ENCODE measurements at places on chromosomes 3 and 15. TPM values are rescaled to one million over a fixed set of nuclear protein-coding genes. Genes with fewer than 3 reads are reported as not detected.
A peak's percentile ranks its signal among the peaks of the same experiment; 100 is the strongest.

HLTF gene
- 37.2 TPM for polyA plus RNA-seq

TRH gene
- polyA plus RNA-seq, result 0.52 TPM

C3orf49 gene
- 1.3 TPM for polyA plus RNA-seq

CCDC71 gene
- 18.0 TPM for polyA plus RNA-seq

DOCK3 gene
- 2.5 TPM for polyA plus RNA-seq

FBN1 gene
- 99.3 TPM for polyA plus RNA-seq

GRM7 gene
- polyA plus RNA-seq, result 0.19 TPM

P3H2 gene
- 37.5 TPM for polyA plus RNA-seq

DNA sequence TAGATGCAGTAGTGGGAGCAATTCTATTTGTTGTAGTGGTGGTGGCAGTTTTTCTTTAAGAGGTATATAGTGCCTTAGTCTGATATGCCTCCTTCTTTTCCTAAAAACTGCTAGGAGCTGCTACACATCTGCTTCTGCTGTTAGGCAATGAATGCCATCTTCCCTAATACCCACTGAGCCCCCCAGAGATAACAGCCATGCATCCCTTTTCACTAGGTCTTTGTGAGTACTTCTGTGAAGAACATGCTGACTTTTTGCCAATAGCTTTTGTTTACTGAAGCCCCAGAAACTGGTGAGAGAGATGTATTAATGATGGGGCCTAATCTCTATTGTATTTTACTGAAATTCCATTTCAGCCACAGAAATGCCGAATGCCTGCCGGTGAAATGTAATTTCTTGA lies 92.6 kb upstream of the CHL1 start:
- no peak for DNase-seq

- no peak for DNase-seq
These were observed 5.4 kb upstream of the ACP3 start for GRCh38 chr3:132311841-132312240.

GRCh38 chr15:25741256-25741580 lies 121.9 kb downstream of the ATP10A start:
- DNase-seq, result no peak

DNA sequence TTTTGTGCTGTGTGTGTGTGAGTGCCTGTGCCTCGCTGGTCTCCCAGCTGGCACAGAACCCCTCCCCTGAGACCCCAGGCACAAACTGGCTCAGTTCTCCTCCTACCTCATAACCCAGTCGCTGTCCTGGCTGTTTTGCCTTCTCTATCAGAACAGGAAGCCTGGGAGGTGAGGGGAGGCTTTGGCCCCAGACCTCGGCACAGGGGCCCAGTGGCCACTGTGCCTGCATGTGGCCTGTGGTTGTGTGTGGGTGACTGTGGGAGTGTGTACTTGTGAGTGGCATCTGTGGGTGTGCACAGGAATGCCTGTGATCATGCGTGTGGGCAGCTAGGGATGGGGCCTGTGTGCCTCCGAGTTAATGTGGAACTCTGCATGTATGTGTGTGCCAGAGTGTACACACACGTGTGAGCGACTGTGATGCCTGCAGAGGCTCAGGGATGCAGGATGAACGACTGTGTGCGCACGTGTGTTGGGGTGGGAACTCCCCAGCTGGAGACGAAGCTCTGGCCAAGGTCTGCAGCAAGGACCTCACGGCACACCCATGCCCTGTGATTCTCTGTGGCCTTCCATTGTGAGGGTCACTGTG lies 32.3 kb downstream of the PSTPIP1 start:
- no peak for DNase-seq

DNA sequence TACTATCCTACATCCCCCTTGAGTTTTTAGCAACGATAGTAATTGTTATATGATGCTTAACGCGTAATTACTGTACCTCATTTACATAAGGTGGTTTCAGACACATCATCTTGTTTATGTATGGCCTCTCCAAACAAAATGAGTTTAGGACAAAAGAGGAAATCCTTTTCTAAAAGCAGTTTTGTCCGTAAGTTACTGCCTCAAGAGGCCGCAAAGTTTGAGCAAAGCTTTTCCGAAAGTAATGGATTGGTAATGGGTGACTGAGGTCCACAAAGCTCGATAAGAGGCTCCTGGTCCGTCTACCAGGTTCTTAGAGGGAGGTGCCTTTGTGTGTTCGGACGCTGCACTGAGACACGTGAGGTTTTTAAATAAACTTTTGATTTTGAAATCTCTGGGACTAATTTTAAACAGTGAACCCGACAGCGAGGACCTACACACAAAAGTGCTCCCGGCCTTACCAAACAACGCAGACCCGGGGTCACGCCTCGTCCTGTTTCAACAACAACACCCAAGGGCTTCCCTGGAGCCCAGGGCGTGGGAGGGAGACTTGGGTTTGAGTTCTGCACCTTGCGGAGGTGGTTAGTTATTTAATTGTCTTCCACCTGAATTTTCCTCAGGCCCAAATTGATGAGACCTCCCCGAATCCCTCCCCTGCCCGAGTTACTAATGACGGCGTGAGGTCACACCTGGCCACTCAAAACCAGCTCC lies 456 bp upstream of the C15orf61 start:
- no peak for DNase-seq

DNA sequence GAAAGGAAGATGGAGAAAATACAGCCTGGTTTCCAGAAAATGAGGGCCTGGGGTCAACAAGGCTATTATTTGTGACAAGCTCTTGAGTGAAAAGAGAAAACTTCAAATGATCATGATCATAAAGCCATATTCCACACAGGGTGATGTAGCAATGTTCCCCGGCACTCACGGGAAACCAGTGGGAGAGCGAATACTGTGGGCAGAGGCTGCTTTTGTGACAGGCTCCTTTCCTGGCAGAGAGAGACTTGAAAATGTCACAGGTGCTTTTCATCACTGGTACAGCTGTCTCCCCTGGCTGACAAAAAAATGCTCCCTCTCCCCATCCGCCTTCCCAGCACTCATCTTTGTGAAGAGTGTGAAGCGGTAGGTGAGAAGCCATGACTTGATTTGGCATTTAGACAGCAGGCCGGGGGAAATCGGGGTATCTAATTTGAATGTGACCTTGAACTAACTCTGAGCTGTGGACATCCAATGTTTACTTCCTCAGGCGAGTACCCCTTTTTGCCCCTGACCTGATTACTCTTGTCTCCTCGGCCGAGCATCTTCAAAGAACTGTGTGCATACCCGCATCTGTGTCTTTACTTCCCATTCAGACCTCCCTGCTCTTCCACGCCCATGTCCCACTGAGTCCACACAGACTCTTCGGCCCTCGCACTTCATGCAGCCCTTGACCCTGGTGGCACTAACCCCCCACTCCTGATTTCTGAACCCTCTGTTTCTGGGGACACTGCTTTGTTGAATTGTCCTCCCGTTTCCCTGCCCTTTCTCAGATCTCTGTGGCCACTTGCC lies 23.2 kb downstream of the CA12 start:
- no peak for DNase-seq

GRCh38 chr3:38457111-38458003 lies 3.7 kb downstream of the ACVR2B start:
- DNase-seq, result no peak

DNA sequence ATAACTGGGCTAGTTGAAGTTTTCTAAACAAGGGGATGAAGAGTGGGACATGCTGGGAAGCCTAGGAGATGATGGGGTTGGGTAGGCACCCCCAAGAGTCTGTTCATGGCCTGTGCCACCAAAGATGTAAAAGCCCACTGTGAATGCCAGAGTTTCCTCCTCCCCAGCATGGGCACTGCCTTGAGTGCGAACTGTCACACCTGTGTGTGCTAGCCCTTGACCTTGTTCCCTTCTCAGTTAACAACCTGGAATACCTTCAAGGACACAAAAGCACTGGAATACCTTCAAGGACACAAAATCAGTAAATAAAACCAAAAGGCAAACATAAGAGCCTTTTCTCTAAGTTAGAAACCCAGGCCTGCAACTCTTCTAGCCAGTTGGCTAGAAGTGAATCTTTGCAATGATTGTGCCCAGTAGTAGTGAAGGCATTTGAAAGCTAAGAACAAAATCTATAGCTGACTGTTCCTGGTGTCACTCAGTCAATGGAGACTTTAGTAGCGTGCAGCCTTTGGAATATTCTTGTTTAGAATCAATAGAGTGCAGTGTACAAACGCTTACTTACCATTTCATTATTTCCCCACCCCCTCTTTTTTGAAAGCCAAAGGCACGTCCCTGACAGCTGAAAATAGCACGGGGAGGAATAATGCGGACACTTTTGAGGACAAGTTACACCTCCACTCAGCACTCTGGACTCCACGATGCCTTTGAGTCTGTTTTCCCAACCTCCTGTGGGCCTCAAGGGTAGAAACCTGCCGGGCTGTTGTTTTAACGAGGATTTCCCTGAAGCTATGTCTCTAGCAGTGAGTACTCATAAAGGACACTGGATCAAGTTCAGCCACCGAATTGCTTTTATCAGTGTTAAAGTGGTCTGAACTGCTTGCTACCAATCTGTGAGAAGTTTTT lies 24.2 kb downstream of the PSMD6 start:
- DNase-seq, result no peak

DNA sequence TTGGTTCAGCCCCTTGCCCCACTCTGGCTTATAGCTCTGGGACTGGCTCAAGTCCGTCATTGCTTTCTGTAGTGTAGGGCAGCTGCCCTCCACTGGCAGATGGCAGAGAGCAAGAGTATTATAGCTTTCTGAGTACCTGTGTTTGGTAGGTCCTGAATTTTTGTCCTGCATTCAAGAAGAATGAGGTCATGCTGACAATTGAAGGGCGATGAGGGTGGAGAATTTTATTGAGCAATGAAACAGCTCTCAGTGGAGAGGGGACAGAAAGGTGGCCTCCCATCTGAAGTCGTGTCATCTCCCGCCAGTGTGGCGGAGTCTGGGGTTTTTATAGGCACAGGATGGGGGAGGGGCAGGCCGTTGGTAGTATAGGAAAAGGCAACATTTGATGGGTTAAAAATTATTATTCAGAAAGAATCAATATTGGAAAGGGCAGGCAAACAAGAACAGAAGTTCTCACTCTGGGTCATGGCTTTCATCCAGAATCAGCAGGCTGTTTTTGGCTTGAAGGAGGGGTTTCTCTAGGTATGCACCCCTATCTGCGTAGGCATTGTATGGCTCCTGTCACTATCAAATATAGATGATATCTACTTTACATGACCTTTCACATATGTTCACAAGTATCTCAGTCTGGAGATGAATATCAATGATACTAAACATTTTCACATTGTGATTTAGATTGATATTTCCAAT lies 1239.7 kb upstream of the ALCAM start:
- no peak for DNase-seq

DNA sequence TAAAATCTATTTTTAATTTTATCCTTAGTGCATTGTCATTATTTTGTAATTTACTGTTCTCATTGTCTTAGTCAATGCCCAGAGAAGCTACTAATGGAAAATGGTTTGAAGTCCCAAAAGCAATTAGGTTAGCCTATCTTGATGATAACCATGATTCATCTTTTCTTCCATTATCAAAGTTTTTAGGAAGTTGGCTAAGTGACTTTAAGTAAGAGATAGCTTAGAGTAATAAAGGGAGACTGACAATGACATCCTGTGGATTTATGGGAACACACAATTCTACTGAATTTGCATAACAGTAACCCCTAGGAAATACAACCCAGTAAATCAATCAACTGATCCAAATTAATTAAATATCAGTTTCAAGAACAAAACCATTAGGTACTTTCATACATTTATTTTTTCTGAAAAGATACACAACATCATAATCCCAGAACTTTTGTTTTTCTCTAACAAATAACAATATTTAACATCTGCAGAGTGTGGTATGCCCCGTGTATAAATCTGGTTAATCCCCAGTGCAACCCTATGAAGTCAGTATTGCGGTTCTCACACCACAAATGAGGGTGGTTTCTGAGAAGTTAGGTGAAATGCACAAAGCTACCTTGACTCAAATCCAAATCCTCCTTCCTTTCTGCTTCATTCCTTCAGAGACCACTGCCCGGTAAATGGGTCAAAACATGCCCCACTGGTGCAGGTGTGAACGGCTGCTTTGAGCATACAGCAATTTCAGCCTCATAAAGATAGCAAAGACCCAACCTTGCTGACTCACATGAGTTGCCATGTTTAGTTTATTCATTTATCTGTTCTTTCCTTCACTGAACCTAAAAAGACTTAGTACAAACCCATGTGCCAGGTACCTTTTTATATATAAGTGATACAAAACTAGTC lies 202.1 kb downstream of the TBL1XR1 start:
- DNase-seq, result no peak

GRCh38 chr15:37536967-37537605 lies 397.4 kb upstream of the TMCO5A start:
- DNase-seq, result no peak

- DNase-seq, result peak; percentile 7
These were observed 119.1 kb downstream of the OPA1 start for GRCh38 chr3:193711964-193712598.

- DNase-seq, result no peak
These were observed 175.0 kb downstream of the OPA1 start for GRCh38 chr3:193768070-193768394.

GRCh38 chr3:143685491-143685890 lies 162.8 kb downstream of the SLC9A9 start:
- peak; percentile 86 for DNase-seq

DNA sequence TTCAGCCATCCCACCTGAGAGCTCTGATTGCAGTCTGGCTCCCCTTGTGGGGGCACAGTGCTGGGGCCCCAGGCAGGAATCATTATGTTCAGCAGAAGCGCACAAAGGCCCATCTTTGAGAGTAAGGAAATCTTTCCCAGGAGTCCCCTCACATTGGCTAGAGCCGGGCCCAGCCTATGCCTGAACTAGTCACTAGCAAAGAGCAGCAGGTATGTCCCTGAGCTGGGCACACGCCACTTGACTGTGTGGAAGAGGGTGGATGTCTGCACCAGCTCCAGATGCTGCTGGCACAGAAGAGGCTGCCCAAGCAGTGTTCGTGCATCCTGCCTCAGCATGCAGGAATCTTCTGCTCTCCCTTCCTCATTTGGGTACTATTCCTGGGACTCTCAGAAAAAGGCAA lies 26.3 kb downstream of the NR1I2 start:
- DNase-seq, result no peak

DNA sequence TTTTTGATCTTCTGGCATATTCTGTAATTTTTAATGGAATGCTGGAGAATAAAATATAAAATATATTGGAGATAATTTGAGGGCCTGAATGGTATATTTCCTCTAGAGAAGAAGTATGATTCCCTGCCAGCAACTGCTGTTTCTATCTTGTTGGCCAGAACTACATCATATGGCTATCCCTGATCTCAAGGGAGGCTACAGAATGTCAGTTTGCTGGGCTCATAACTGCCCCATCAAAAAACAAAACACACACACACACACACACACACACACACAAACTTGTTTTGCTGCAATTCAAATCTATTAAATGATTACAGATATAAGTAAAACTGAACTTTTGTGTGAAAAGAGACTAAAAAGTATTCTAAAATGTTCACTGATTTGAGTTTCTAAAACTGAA lies 51.0 kb downstream of the RASA2 start:
- no peak for DNase-seq
